GM23248 (cell line): ENCODE measurements at places on chromosomes 12 and 14. TPM values are rescaled to one million over a fixed set of nuclear protein-coding genes. Genes with fewer than 3 reads are reported as not detected.

DNA sequence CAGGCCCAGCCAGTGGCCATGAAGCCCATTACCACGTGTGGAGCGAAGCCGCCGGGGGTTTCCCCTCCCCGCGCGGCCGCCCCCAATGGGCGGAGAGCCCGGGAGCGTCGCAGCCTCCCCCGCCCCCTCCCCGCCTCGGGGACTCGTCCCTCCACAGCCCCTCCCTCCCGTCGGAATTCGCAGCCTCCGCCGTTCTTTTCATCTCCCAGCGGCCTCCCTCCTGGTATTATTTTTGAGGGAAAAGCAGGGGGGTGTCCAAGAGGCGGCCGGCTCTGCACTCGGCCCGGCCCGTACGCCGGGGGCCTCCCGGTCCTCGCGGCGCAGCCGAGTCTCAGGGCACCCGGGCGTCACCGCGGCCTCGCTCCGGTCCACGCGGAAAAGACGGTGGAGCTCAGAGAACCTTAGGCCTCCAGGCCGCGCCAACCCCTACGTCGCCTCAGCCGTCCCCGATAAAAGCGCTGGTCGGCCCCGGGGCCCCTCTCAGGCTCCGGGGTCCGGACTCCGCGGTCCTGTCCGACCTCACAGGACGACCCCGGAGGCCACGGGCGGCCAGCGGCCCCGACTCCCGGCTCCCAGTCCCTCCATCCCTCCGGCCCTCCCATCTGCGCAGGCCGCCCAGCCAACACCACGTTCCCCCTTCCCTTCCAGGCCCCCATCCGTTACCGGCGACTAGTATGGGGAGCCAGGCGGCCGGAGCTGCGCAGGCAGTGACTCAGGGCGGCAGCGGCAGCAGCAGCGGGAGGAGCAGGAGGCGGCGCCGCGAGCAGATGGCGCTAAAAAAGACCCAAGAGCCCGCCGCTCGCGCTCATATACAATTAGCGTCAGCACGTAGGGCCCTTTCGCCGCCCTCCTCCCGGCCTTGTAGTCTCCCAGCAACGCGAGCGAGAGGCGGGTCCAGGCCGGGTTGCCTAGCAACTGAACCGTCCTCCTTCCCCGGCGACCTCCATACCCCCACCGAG is at the start of gene NAP1L1:
Gene NAP1L1, minus strand, starts transcription at position 782 of the 959 bp plus-strand sequence. CDS start 10,466 bp downstream, outside the sequence.
- peak; percentile 100 for DNase-seq

GRCh38 chr14:69013943-69014782 is 35.1 kb upstream of the ACTN1 start:
- peak; percentile 60 for DNase-seq

GRCh38 chr12:58117201-58117600 is 175.8 kb downstream of the ATP23 start:
- no peak for DNase-seq

DNA sequence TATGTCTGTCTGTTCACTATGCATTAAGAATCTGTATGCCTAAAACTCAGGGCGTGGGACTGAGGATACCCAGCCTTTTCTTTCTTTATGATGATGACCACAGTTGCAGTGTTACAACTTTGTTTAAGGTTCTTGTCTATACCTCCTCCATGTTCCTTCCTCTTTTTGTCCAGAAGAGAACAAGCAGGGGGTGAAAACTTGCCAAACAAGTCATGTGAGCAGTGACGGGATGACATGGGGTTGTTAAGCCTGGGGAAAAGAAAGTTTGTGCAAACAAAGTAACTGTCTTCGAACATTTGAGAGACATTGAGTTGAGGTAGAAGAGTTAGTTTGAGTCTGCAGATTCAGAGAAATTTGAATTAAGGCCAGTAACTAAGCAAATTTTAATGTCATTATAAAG is 505.5 kb downstream of the NPAS3 start:
- DNase-seq, result no peak

DNA sequence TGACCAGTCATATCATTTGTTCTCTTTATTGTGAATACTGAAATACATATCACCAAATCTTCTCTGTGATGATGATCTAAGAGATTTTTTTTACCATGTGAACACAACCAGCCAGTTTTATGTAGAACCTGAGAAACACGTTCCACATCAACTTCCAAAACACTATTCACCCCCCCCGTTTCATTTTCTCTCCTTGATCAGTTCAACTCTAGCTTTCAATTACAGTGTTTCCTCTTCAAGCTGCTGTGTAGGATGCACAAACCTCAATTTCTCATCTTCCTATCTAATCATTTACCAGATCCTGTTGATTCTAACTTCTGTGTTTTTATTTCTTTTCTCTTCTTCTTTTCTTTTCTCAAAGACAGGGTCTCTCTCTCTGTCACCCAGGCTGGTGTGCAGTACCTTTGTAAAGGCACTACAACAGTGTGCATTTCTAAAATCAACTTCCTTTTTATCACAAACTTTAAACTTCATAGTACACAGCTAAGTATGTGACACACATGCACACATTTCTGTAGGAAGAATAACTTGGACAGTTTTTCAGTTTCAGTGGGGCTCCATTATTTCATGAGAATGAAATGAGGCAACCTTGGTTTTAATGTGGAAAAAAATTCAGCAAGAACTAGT is 149.9 kb upstream of the FBXO33 start:
- no peak for DNase-seq

DNA sequence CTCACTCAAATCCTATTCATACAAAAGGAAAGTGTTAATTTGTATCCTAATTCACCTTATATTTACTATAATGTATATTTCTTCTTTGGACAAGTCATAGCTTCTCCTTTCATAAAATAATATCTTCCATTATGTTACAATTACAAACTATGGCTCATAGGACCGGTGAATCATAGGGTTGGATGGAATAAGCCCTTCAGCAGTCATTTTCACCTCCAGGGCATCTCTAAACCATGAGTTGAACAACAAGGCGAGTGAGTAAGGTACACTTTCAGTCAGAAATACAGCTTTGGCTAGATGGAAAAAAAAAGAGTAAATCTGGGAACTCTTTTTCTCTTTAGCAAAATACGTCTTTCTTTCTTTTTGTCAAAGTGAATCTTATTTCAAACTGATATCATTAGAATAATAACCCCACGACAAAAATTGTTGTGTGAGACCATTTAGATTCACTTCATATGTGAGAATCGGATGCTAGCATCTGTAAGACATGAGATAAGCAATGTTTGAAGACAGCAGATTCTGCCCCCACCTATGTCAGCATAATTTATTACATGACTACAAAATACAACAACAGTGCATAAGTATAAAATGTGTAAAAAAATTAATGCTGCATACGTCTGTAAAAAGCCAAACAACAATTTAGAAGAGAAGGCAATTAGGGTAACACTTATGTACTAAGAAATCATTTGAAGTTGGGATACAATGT is 184.4 kb upstream of the SLC38A2 start:
- peak; percentile 97 for DNase-seq

DNA sequence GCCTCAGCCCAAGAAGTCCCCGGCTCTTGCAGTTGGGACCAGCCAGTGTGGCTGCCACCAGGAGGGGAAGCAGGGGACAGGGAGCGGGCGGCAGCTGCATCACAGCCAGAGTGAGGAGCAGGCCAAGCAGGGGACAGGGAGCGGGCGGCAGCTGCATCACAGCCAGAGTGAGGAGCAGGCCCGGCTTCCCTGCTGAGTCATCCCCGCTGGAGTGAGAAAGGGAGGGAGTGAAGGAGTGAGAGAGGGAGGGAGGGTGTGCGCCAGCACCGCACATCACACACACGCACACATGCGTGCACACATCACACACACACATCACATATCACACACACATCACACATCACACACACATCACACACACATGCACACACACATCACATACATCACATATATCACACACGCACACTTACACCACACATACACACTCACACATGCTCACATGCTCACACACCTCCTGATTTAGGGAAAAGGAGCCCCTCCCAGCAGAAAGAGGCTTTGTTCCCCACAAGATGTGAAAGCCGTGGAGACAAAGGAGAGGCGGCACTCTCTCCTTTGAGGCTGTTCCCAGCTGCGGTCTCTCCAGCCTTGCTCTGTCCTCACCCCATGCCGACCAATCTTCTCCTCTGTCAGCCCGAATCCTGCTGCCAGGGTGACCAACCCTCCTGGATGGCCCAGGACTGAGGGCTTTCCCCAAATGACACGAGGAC is 16.7 kb upstream of the ZDHHC22 start:
- DNase-seq, result peak; percentile 85

GRCh38 chr14:102964152-102964730 is 41.8 kb downstream of the AMN start:
- no peak for DNase-seq

SLC25A47 gene
- polyA plus RNA-seq, result not detected in 2 replicates

SLC5A8 gene
- not detected in 2 replicates for polyA plus RNA-seq

POU6F1 gene
- polyA plus RNA-seq, result 1.8 and 2.4 TPM in 2 replicates

RHNO1 gene
- polyA plus RNA-seq, result 38.4 and 40.3 TPM in 2 replicates

NPAS3 gene
- not detected in 2 replicates for polyA plus RNA-seq

B3GNT4 gene
- polyA plus RNA-seq, result 0.40 and 0.82 TPM in 2 replicates

E2F7 gene
- 3.7 and 5.7 TPM in 2 replicates for polyA plus RNA-seq
